SW480 (cell line): ENCODE measurements at places on chromosomes 6 and 20.

- no peak for DNase-seq
Measured at GRCh38 chr20:58330687-58331086, 21.2 kb downstream of the RAB22A start.

DNA sequence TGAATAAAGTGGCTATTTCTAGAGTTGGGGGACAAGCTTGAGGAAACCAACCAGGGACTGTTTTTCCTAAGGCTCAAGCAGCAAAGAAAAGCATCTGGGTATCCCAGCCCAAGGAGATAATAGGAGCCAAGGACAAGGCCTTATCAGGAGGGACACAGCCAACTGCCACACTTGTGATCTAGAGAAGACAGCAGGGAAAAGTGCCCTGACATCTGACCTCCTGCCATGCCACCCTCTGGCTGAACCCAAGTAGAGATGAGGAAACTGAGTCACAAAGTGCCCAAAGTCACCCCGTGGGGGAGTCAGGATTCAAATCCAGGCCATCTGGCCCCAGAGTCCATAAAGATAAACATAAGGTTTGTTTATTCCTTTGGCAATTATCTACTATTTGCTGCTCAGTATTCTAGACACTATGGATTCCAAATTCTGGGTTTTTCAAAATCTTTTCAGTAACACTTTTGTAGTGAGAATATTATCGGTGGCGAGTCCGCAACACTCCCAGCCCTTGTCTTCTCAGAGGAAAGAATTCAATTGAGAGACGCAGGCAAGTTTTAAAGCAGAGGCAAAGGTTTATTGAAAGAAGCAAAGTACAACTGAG, 3.5 kb upstream of the LBP start:
- no peak for DNase-seq

DNA sequence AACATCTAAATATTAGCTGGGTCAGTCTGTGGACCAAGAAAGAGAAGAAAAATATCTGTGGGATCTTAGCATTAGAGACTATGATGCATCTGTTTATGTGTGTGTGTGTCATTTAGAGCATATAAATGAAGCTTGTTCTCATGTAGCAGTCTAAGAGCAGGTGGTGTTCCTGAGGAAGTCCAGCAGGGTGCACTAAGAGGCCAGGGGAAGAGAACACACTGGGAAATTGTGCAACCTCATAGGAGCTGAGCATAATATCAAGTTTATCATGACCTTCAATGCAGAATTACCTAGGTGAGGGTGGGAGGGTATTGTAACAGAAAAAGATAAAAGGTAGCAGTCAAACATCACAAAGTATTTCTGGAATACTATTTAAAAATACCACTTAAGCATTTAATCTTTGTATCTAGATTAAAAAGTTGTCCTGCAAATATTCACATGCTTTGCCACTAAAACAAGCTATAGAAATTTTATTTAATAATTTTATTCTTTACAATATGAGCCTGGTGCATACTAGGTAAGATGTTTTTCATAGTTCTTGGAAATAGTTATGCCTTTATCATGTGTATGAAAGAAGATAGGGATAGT, 80.5 kb downstream of the SMPDL3A start:
- peak; percentile 62 for DNase-seq

DNA sequence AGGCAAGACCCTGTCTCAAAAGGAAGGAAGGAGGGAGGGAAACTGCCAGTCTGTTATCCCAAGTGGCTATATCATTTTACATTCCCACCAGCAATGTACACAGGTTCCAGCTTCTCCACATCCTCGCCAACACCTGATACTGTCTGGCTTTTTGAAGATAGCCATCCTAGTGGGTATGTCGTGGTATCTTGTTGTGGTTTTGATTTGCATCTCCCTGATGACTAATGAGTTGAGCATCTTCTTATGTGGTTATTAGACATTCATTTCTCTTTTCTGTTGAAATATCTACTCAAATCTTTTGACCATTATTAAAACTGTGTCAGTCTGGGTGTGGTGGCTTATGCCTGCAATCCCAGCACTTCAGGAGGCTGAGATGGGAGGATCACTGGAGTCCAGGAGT, 47.9 kb upstream of the ARID1B start:
- DNase-seq = peak; percentile 82
